ENCODE measurements at places on chromosomes 12 and 14. TPM values are rescaled to one million over a fixed set of nuclear protein-coding genes. Genes with fewer than 3 reads are reported as not detected.

- H3K27me3 ChIP-seq: no peaks in the 10 kb centered on the region
- no peak for DNase-seq
- H3K4me3 ChIP-seq: no peak overlapping the region
- H3K36me3 ChIP-seq: peaks cover 14% of the 10 kb centered on the region
- H3K27ac ChIP-seq: no peak overlapping the region
- H3K4me1 ChIP-seq: no peaks in the 10 kb centered on the region
Observed at GRCh38 chr12:26678697-26679660, 154.0 kb downstream of the ITPR2 start.

Gene SDR9C7
- not detected for polyA plus RNA-seq

- H3K4me3 ChIP-seq: no peak overlapping the region
- H3K4me1 ChIP-seq: peaks cover 46% of the 10 kb centered on the region
- peak; percentile 79 for DNase-seq
- H3K27ac ChIP-seq: no peak overlapping the region
- no peaks in the 10 kb centered on the region for H3K36me3 ChIP-seq
Observed at GRCh38 chr14:75978249-75978731, 3.5 kb downstream of the TGFB3 start.

DNA sequence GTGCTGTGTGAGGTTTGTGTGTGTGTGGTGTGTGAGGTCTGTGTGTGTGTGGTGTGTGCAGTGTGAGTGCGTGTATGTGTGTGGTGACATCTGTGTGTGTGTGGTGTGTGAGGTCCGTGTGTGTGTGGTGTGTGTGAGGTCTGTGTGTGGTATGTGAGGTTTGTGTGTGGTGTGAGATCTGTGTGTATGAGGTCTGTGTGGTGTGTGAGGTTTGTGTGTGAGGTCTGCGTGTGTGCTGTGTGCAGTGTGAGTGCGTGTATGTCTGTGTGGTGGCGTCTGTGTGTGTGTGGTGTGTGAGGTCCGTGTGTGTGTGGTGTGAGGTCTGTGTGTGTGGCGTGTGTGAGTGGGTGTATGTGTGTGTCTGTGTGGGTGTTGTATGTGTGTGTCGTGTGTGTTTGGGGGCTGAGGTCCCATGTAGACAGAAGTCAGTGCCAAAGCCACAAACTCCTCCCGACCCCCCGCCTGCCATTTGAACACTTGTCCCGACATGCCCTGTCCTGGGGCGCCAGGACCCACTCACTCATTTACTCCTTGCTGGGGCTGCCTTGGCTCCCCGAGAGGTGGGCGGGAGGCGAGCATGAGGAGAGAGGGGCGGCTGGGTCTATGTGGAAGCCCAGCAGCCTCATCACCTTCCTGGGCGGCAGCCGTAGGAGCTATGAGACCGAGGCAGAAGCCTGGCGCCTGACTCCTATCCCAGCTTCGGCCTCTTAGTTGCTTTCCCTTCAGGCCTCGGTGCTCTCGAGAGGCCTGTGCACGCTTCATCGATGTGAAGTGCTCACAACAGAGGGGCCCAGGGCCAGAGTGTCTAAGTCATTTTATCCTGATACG is 20.5 kb downstream of the RILPL1 start:
- peaks cover 16% of the 10 kb centered on the region for H3K36me3 ChIP-seq
- DNase-seq: no peak
- H3K27ac ChIP-seq: no peak overlapping the region
- H3K4me3 ChIP-seq: no peak overlapping the region

DNA sequence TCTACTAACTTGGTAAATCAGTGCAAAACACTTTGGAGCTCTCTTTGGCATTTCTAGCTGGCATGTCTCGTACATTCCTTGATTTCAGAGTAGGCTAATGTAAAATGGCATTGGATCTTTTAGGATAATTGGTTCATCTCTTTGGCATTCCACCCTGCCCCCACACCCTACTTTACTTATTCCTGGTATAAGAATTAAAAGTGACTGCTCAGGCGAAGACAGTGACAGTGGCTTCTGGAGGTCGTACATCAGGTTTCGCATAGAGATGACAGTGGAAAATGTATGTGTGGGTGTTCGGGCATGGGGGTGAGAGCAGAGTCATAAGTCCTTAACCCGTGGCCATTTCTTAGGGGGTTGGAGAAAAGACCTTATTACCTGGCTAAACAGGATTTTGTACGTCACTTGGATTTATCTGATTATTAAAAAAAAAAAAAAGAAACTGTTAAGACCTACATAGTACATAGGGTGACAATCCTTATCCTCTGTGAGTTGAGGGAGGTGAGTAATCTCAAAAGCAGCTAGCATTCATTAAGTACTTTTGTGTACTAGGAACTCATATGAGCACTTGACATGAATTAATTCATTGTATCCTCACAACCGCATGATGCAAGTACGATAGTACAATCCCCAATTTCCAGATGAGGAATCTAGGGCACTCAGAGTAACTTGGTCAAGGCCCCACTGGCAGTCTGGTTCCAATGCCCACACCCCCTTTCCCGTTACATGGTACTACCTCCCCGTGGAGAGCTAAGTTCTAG is 22.4 kb upstream of the KCNK13 start:
- H3K27me3 ChIP-seq: no peaks in the 10 kb centered on the region
- no peak overlapping the region for H3K27ac ChIP-seq
- no peaks in the 10 kb centered on the region for H3K4me1 ChIP-seq
- H3K4me3 ChIP-seq: no peak overlapping the region

- H3K4me3 ChIP-seq: no peak overlapping the region
- H3K27me3 ChIP-seq: no peaks in the 10 kb centered on the region
- DNase-seq: no peak
- no peak overlapping the region for H3K27ac ChIP-seq
- H3K36me3 ChIP-seq: no peaks in the 10 kb centered on the region
Observed at GRCh38 chr14:87522575-87522974, 470.4 kb downstream of the GALC start.

All from spleen (tissue), 13 donors.